Urinary bladder (tissue), 4 donors: ENCODE measurements at places on chromosomes 6 and 20.

- no peak for DNase-seq
Measured at GRCh38 chr6:170042596-170043118, 248.2 kb downstream of the DLL1 start.

- DNase-seq = no peak
Measured at GRCh38 chr20:51500311-51500710, 42.2 kb downstream of the NFATC2 start.

- no peak for DNase-seq
Measured at GRCh38 chr20:52047811-52048764, 143.5 kb downstream of the ZFP64 start.

DNA sequence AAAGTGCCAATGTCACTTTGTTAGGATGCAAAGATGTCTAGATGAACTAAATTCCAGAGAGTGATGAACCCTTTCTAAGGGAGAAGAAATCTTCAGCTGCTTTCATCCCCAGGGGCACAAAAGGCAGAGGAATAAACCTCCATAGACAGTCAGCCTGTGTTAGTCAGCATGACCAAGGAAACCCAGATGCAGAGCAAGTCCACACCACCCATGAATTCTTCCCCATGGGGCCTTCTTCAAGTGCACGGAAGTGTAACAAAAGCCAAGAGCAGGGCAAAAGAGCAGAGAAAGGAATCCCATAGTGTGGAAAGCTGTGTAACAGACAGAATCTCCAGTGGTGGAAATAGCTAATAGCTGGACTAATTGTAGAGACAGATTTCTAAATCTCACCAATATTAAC is 50.0 kb downstream of the DCDC2 start:
- DNase-seq = no peak

DNA sequence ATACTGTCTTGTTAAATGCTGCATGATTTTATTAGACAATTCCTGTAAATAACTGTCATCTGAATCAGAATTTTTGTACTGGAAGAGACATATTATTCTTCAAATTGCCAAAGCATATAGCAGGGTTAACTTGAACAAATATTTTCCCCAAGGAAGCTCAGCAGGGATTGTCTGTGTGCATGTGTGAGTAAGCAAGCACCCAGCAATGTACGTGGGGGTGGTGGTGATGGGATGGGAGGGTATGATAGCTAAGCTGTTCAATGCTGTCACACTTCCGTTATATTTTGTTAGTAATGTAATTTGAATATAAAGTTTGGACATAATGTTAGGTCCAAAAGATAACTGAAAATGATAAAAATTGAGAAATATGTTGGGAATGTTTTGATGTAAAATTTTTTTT is 118.1 kb downstream of the MYB start:
- DNase-seq = no peak

DNA sequence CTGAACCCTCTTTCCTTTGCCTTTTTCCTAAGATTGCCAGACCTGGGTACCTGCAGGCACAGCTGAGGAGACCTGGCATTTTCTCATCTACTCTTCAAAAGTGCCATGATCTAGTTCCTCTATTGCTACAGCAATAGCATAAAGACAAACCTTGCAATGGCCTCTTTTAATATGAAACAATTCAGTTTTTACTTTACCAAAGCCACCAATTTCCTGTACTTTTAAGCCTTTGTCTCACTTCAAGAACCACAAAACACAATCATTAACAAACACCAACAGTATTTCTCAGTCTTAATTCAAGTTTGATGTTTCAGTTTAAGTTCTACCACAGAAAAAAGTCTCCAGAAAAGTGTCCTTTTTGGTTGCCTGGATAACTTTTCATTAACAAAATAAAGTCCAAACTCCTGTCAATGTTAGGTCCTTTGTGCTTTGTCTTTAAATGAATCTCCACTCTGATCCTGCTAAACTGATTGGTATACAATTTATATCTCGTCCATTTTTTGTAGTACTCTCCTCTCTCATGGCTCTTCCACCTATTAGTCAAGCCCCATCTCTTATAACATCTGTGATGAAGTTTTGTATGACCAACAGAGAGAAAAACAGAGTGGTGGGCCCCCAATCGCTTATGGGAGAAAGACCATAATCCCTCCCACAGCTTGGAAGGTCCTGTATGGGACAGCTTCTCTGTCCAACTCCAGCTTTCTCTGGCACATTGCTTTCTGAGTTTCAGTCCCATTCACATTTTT is 50.5 kb upstream of the THEMIS start:
- no peak for DNase-seq

DNA sequence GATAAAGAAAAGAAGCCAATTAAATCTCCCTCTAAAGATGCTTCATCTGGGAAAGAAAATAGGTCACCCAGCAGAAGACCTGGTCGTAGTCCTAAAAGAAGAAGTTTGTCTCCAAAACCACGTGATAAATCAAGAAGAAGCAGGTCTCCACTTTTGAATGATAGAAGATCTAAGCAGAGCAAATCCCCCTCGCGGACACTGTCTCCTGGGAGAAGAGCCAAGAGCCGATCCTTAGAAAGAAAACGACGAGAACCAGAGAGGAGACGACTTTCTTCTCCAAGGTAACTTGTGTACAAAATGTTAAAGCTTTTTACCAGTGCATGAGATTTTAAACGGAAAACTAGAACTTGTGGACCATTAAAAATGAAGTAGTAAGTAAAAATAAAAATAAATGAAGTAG is 46.5 kb downstream of the FAM217A start:
- DNase-seq = no peak

DNA sequence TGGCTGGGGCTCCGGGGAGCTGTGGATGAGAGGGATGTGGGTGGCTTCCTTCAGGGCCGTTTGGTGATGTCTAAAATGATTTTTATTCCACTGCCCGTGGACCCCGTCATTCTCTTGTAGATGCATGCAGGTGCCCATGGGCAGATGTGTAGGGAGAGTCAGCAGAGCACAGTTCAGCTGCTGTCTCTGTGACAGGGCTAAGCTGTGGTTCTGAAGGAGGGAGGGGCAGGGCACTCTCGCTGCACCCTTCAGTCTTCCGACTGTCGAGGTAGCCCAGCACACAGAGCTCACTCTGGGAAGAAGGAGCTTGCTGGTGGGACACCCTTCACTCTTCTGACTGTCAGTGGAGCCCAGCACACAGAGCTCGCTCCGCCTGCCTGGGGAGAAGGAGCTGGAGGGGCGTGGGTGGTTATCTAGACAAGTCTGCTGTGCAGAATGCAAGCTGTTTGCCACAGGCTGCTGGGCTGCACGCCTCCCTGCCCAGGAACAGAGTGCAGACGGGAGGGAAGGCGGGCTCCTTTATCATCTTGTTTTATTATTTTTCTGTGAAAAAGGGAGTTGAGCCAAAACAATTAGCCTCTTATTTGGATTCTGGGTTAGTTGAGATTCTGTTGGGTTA is 28.4 kb upstream of the ADRM1 start:
- no peak for DNase-seq

DNA sequence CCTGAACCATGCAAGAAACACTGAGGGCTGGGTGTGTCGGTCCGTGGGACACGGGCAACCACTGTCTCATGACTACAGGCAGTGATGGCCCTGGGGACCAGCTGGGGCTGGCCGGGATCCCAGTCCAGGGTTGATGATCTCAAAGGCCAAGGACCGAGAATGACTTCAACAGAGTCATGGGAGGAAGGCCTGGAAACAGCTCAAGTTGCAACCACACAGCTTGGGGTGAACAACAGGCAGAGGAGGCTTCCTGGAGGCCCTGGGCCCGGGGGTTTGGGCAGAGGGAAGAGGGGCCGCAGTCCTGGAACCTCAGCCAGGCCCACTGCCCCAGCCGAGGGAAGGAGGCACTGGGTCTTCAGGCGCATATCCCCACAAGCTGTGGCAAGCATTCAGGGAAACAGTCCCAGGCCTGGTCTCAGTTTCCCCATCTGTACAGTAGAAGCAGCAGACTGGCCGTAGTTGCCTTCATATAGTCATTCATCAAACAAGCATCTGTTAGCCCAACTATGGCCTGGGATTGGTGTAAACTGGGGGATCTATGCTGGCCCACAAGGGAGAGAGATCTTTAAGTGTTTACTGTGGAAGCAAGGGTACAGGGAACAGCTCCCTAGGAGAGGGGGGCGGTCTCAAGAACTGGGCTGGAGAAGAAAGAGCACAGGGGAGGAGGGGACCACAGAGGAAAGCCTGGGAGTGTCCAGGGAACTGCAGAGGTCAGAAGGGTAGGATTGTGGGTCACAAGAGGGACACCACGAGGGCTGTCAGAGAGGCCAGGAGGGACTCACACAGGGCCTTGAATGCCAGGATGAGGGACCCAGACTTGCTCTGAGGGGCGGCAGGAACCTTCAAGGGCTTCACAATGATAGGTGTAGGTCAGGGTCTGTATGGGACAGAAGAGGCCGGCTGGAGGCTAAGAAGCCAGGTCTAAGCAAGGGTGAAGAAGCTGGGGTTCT is 2.1 kb downstream of the MYL9 start:
- DNase-seq = no peak

DNA sequence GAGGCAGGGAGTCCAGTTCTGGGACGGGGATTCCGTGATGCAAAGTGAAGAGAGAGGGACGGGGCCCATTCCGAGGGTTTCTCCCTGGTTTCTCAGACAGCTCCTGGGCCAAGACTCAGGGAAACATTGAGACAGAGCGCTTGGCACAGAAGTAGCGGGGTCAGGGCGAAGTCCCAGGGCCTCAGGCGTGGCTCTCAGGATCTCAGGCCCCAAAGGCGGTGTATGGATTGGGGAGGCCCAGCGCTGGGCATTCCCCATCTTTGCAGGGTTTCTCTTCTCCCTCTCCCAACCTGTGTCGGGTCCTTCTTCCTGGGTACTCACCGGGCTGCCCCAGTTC is 35.9 kb upstream of the HLA-G start:
- DNase-seq = no peak

DNA sequence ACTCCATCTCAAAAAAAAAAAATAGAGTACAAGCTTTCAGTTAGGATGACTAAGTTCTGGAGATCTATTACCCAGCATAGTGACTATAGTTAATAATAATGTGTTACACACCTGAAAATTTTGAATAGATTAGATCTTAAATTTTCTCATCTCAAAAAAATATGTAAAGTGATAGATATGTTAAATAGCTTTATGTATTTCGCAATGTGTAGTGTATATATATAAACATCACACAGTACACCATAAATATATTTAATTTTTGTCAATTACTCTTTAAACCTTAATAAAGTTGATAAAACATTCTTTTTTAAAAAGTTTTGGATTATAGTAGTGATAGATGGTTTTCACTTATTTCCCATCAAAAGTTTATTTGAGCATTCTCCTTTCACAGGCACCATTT is 25.6 kb upstream of the LOC128125822 start:
- no peak for DNase-seq

DNA sequence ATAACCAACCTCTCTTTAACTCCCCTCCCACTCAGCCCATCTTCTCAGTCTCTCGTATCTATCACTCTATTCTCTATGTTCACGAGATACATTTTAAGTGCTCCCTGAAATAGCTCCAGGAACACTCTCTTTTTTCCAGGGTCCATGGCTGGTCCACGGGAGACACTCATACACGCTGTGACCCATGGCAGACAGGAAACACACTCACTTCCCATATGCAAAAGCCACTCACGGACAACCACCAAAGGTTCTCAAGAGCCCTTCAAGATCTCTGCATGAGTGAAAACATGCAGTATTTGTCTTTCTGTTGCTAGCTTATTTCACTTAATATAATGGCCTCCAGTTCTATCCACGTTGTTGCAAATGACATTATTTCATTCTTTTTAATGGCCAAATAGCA is 71.4 kb upstream of the PCSK2 start:
- no peak for DNase-seq

DNA sequence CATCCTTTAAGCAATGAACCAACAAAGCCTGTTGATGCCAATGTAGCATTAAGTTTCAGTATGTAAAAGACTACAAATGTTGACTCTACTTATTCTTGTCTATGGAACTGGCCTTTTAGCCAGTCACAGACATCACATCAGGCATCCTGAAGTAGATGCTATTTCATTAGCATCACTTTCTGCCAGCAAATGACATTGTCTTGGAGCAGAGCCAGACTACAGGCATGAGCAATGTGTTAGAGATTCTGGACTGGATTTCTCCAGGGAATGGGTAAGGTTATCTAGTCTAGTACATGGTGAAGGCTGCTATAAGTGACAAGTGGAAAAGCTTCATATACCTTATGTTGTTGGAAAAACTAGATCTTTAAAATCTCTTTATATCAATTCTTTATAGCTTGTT is 142.9 kb downstream of the ADGRB3 start:
- peak; percentile 7 for DNase-seq

GRCh38 chr20:63498960-63499337 is at the start of gene EEF1A2:
EEF1A2 (minus strand) TSS chr20:63499083; CDS start chr20:63497763, 1,320 bp downstream.
- DNase-seq = no peak

DNA sequence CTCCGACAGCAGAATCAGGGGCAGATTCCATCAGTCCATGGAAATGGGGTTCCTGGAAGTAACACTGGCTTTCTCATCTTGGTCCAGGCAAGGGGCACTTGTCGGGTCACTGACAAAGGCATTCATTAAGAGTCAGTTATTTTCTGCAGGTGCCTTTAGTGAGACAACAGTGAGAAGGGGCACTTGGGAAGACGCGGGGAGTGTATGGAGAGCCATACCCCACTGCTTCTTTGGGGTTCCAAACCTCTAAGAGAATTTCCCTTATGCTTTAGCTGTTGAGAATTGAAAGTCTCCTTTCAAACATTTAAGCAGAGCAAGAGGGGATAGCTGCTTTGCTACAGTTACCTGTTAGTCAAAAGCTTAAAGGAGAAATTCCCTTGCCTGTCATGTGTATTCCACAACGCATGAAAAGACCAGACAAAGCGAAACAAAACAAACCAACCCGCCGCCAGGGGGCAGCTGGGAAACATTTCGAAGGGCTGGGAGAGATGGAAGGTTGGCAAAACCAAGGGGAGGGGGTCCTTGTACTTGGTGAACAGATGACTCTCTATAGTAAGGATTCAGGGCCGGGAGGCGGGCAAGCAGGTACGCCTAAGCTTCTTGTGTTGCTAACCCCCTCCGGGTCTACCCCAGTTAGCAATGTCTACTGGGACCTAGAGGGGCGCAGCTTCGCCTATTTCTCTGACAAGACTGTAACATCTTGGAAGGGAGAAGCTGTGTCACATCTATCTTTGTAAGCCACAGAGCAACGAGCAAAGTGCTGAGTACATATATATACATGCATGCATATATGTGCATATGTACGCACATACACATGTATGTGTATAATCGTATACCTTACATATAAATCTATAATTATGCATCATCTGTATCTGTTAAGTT is 474.9 kb upstream of the AGPAT4 start:
- peak; percentile 17 for DNase-seq

- no peak for DNase-seq
Measured at GRCh38 chr6:72560721-72561593, 60.9 kb upstream of the KCNQ5 start.
